ENCODE measurements at places on chromosomes 4 and X.

DNA sequence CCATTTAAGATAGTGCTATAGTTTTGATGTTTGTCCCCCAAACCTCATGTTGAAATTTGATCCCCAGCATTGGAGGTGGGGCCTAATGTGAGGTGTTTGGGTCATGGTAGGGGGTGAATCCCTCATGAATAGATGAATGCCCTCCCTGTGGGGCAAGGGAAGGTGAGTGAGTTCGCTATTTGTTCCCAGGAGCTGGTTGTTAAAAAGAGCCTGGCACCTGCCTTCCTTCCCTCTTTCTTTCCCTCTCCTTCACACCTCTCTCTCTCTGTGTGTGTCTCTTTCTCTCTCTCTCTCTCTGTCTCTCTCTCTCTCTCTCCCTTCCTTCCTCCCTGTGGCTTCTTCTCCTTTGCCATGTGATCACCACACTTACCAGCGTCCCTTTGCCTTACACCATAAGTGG, 160.7 kb downstream of the AASDH start:
- DNase-seq = no peak
- H3K27me3 ChIP-seq = no peaks in the 10 kb centered on the region
- H3K4me3 ChIP-seq = no peak overlapping the region
- H3K27ac ChIP-seq = no peak overlapping the region
- no peaks in the 10 kb centered on the region for H3K36me3 ChIP-seq

DNA sequence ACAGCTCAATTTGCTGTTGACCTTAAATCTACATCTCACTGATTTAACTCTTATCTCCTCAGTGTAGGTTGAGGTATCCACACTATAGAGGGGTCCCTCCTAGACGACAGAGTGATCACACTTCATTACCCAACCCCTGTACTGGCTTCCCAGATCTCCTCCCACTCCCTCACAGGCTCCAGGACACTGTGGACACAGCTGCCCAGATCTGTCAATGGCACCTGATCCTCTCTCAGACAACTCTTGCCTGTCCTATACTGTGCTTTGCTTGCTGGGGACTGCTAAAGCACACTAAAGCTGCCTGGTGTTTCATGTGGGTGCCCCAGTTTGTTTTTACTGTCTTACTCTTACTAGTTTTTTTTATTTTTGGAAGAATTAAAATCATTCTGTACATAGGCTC, 27.9 kb downstream of the RAB40AL start:
- no peaks in the 10 kb centered on the region for H3K27me3 ChIP-seq
- H3K36me3 ChIP-seq = no peaks in the 10 kb centered on the region
- H3K4me3 ChIP-seq = no peak overlapping the region
- no peak for DNase-seq
- H3K4me1 ChIP-seq = no peaks in the 10 kb centered on the region

- no peaks in the 10 kb centered on the region for H3K27me3 ChIP-seq
- no peak for DNase-seq
- H3K36me3 ChIP-seq = no peaks in the 10 kb centered on the region
- H3K27ac ChIP-seq = no peak overlapping the region
- no peaks in the 10 kb centered on the region for H3K4me1 ChIP-seq
Observed at GRCh38 chr4:189845145-189845846, 95.4 kb upstream of the FRG1 start.

- H3K27me3 ChIP-seq = no peaks in the 10 kb centered on the region
- no peak for DNase-seq
- H3K4me1 ChIP-seq = peaks cover 2% of the 10 kb centered on the region
- no peak overlapping the region for H3K27ac ChIP-seq
- H3K4me3 ChIP-seq = no peak overlapping the region
Observed at GRCh38 chr4:166165829-166166420, 292.9 kb downstream of the TLL1 start.

GRCh38 chrX:54530357-54530900, 410 bp downstream of the GNL3L start:
- peak overlapping the region; percentile 40 for H3K4me3 ChIP-seq
- H3K27me3 ChIP-seq = no peaks in the 10 kb centered on the region
- H3K4me1 ChIP-seq = peaks cover 9% of the 10 kb centered on the region

DNA sequence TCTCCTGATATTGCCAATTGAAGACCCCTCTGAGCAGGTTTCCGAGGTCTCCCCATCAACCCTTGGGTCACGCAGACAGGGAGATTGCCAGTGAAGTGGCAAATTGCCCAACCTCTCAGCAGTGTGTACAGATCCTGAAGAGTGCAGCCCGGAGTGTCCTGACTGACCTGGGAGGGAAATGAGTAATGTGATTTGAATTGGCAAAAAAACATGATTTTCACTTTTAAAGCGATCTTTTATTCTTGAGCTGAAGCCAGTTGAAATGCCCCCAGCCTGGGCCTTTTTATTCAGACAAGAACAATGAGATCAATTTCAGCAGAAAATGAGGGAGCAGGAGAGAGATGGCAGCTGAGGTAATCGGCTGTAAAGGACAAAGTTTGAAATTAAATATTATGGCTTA, 401.8 kb downstream of the RAPGEF2 start:
- no peaks in the 10 kb centered on the region for H3K36me3 ChIP-seq
- no peaks in the 10 kb centered on the region for H3K4me1 ChIP-seq
- H3K4me3 ChIP-seq = no peak overlapping the region
- no peak for DNase-seq

DNA sequence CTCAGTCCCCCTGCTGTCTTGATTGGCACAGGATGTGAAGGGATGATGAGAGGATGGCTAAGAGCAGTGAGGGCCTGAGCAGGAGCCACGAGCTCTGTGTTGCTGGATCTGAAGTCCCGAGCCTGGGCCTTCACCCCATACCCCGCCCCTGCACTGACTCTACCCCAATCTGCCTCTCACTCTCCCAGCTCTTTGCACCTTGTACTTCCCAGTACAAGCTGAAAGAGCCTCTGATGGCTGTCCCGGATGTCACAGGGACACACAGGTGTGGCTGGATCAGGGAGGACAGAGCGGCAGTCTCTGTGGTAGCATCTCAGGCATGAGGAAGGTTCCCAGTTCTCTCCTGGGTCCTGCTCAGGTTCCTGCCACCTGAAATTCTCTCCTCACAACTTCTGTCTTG, 103.6 kb downstream of the CHIC2 start:
- no peaks in the 10 kb centered on the region for H3K4me1 ChIP-seq
- no peak overlapping the region for H3K4me3 ChIP-seq
- no peak overlapping the region for H3K27ac ChIP-seq
- DNase-seq = no peak
- H3K27me3 ChIP-seq = no peaks in the 10 kb centered on the region
- H3K36me3 ChIP-seq = no peaks in the 10 kb centered on the region

DNA sequence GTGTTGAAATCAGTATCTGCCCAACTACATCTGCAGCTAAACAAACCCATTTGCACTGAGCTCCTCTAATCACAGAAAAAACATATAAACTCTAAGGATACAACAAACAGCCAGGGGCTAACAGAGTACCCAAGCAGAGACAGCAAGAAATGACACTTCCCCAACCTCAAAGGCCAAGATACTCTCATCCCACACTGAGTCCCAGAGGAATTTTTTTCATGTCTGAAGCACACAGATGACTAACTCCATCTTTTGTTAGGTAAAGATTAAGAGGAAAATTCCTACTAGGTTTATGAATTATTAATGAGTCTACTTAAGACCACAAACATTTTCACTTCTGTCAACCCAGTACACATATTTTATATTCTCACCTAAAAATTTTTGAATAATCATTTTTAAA, 31.6 kb downstream of the SEPSECS start:
- no peaks in the 10 kb centered on the region for H3K36me3 ChIP-seq
- H3K27me3 ChIP-seq = no peaks in the 10 kb centered on the region
- H3K4me3 ChIP-seq = no peak overlapping the region

- no peak for DNase-seq
- no peak overlapping the region for H3K27ac ChIP-seq
- no peaks in the 10 kb centered on the region for H3K4me1 ChIP-seq
- no peak overlapping the region for H3K4me3 ChIP-seq
Observed at GRCh38 chr4:88275516-88275915, 8.8 kb downstream of the PPM1K start.

GRCh38 chrX:150926791-150927190, 28.3 kb upstream of the CD99L2 start:
- no peak overlapping the region for H3K27ac ChIP-seq
- no peaks in the 10 kb centered on the region for H3K27me3 ChIP-seq
- no peaks in the 10 kb centered on the region for H3K4me1 ChIP-seq
- DNase-seq = no peak
- H3K4me3 ChIP-seq = no peak overlapping the region

DNA sequence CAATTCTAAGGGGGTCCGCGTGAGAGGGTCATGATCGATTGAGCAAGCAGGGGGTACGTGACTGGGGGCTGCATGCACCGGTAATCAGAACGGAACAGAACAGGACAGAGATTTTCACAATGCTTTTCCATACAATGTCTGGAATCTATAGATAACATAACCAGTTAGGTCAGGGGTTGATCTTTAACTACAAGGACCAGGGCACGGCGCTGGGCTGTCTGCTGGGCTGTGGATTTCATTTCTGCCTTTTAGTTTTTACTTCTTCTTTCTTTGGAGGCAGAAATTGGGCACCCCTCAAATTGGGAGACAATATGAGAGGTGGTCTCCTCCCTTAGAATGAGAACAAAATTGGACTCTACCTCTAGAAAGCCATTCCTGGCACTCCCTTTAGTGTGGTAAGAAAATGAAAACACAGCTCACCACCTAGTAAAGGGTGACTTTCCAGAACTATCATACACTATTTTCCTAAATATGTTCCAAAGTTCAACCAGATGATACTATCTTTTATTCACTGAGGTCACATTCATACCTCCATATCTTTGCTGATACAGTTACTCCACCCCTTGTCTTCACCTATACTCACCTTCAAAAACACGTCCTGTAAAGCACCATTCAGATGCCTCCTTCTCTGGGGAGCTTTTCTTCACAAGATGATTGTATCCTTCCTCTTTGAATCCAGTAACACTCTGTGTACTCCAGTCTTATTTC, 1058.3 kb upstream of the SLIT2 start:
- H3K27ac ChIP-seq = no peak overlapping the region
- no peaks in the 10 kb centered on the region for H3K4me1 ChIP-seq
- no peak overlapping the region for H3K4me3 ChIP-seq
- DNase-seq = no peak

DNA sequence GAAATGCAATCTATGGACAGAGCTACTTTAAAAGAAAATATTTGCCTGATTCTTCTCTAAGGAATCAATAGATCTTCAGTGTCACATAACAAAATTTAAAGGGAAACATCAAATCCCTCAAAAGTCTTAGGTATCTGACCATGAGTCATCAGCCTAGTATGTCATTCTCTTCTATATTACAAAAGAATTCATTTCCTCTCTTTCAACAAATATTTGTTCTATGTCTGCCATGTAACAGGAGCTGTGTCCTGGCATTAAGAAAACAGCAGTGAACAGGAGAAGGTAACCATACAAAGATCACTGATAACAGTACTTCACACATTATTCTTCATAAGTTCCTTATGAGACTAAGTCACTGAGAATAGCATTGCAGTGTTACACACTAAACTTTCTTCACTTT, 243.6 kb upstream of the DKK2 start:
- H3K27ac ChIP-seq = no peak overlapping the region
- no peak overlapping the region for H3K4me3 ChIP-seq
- no peak for DNase-seq
- H3K4me1 ChIP-seq = no peaks in the 10 kb centered on the region
- no peaks in the 10 kb centered on the region for H3K36me3 ChIP-seq
- H3K27me3 ChIP-seq = no peaks in the 10 kb centered on the region
